MV-4-11 (cell line): ENCODE measurements at places on chromosomes 16 and 17.

GRCh38 chr16:89915303-89916232, 3.1 kb upstream of the MC1R start:
- DNase-seq: no peak

GRCh38 chr16:83963277-83964119, 4.5 kb upstream of the NECAB2 start:
- no peak for DNase-seq

DNA sequence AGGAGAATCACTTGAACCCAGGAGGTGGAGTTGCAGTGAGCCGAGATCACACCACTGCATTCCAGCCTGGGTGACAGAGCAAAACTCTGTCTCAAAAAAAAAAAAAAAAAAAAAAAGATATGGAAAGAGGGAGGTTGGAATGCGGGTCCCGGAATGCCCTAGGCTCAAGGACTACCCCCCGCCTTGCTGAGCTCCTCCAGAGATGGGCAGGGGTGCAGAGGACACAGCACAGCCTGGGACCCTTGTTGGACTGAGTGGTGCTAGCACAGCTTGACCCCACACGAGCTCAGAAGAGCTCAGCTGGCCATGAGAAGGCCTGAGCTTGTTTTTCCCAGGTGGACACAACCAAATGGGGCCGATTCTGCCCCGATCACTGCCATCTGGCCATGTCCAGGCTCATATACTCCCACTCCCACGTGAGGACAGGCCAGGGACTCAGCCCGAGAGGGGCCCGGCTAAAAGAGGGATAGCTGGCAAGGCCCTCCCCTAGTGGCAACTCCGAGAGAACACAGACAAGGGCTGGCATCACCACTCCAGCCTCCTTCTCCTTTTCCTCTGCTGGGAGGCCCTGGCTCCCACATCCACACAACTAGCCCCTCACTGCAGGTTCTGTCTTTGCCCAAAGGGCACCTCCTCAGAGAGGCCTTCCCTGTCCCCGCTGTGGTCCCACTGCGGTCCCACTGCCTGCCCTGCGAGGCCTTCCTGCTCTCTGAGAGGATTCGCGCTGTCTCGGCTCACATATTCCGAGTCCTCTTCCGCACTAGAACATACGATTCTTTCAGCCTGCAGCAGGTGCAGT, 11.0 kb downstream of the SGCA start:
- no peak for DNase-seq

GRCh38 chr17:28725660-28726225, 290 bp downstream of the TLCD1 start:
- peak; percentile 59 for DNase-seq

GRCh38 chr16:70421014-70421413, 17.9 kb downstream of the ST3GAL2 start:
- no peak for DNase-seq

DNA sequence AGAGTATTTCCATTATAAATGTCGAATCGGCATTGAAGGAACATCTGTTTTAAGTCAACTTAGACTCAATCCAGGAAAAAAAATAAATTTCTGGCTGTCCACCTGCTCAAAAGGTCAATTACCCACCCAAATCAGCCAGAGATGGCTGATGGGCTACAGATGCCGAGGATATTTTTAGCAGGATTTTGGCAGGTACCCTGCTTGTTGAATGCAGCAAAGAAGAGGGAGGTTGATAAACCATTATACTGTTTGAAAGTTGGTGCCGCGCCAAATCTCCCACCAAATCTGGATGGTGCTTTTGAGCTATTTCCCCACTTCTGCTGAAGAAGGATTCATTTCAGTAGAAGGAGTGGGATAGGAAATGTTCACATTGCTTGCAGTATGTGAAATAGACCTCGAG, 537.7 kb downstream of the MAF start:
- no peak for DNase-seq

DNA sequence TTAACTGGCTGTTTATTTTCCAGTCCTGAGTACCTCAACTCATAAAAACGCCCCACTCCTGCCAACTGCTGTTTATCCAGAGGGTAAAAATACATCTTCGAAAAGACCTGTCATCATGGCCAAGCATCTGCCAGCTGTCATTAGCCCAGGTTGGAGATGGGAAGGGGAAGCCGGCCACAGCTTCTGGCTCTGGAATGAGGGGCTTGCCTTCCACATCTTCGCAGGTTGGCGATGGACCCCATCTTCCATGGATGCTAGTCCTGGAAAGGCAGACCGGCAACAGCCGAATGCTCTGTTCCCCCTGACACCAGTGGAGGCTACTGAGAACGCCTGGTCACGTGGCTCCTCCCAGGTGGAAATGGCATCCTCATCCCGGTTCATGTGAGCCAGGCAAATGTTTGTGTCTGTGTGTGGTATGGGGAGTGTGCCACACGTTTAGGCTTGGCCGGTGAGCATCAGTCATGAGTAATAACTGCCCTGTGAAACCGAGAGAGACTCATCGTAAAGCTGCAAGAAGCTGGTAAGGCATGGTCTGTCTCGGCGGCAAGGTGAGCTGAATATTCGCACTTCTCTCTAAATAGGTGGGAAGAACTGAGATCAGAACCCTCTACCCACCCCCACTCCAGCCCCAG, 420 bp upstream of the KRTAP17-1 start:
- DNase-seq: no peak

DNA sequence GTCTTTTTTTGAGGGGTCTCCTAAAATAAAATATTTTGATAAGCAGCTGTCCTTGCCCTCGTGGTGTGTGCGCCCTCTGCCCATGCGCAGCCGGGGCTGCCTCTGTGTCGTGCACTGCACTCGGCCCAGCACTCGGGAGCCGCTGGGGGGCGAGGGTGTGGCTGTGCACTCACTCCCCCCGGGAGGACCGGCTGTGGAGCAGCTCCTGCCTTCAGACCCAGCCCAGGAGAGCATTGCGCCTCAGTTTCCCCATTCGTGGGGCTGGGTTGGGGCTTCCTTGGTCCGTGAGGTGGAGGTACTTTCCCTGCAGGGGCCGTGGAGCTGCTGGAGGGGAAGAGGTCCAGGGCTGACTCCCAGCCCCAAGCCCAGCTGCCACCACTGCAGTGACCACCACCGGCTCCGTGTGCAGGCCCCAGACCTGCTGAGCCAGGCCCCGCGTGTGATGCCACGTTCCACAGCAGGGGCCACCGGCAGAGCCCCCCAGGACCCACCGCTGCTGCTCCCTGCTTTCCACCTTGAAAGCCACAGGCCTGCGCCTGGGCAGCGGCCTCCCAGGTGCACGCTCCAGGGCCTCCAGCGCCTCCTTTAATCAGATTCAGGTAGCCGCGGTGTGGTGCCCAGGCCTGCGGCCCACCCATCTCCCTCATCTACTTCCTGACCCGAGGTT, 6.3 kb upstream of the IL17C start:
- DNase-seq: no peak

- DNase-seq: no peak
Measured at GRCh38 chr17:47690121-47690520, 3.8 kb upstream of the TBKBP1 start.
